ENCODE measurements at places on chromosomes 1 and 21.

DNA sequence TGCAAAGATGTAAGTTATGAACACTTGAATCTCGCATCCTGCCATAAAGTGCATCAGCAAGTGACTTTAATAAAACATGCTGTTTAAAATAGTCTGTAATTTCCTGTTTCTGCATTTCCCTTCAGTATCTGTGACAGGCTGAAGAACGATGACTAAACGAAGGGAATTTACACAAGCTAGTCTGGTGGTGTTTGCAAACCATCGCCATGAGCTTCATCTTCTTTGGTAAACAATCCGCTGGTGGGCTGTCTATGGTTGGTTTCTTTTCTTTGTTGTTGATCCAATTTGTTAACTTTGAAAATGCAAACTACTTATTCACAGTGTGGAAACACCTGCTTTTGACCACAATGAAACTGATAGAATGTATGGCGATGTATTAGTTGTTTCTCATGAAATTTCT, 13.9 kb downstream of the SERTAD4 start:
- DNase-seq, result peak; percentile 50

GRCh38 chr1:201346337-201346939, 31.0 kb downstream of the TNNT2 start:
- DNase-seq, result peak; percentile 36

DNA sequence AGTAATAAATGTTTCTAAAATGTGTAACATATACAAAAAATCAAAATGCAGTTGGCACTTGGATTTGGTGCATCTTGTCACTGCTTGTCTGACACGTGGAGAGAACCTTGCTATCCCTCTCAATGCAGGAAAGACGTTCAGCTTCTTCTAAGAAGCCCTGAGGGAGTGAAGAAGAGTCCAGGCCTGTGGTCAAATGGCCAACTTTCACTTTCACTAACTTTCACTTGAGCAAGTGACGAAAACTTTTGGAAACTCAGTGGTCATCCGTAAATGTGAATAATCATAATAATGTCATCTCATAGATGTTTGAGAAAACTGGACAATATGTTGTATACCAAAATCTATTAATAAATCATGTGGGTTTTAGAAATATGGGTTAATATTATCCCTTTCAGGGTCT, 61.9 kb downstream of the ERG start:
- no peak for DNase-seq

- peak; percentile 49 for DNase-seq
Measured at GRCh38 chr1:206768472-206769303, 1.9 kb upstream of the IL19 start.

- no peak for DNase-seq
Measured at GRCh38 chr1:9901148-9902059, 8.7 kb downstream of the CTNNBIP1 start.

- DNase-seq, result no peak
Measured at GRCh38 chr1:184803180-184803492, 48.5 kb upstream of the EDEM3 start.

GRCh38 chr1:91784616-91785015, 101.3 kb downstream of the TGFBR3 start:
- no peak for DNase-seq

- DNase-seq, result no peak
Measured at GRCh38 chr1:167658574-167659328, 28.7 kb downstream of the RCSD1 start.
